ENCODE measurements at places on chromosomes 5 and 9. TPM values are rescaled to one million over a fixed set of nuclear protein-coding genes. Genes with fewer than 3 reads are reported as not detected.

DNA sequence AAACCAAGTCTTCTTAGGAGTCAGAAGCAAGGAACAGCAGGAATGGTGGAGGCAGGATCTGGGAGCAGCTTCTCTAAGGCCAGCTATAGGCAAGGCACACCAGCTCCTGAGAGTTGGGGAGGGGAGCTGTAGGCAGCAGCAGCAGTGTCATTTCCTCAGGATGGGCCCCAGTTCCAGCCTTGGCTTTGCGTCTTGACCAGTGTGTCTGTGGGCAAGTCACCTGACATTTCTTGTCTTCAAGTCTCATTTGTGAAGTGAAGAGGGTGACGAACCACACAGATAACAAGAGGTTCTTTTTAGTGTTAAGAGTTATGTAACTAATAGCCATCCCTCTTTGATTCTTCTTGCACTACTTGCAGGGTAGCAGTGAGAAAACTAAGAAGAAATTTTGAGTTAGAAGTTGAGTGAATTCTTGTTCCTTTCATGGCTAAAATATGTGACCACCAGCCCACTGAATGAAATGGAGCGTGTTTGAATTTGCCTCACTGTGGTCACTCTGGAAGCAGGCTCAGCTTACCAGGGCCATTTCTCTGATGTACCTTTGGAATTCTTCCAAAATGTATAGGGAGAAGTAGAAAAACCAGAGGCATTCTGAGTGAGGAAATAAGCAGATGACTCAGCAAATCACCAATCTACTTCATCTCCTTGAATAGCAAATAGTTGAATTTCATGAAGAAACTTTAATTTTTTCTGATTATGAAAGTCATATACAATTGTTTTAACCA, 42.4 kb downstream of the RHOBTB3 start:
- no peak for DNase-seq

Gene C9
- total RNA-seq, result not detected

DNA sequence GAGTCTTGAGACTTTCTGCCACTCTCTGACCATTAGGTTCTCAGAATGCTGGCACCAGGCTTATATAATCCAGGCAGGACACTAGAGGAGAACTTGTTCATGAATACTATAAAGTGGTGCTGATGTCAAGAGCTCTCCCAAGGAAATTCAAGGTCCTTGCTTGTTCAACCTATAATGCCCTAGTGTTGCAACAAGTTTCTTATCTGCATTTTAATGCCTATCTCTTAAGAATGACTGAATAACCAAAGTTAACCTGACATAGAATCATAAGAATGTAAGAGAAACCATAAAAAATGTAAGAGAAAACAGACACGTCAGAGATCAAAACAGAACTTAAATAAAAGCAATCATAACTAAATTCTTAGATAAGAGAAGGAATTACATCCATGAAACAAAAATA, 640.8 kb upstream of the SGCD start:
- no peak for DNase-seq

GRCh38 chr9:35598866-35599590, 6.0 kb upstream of the TESK1 start:
- no peak for DNase-seq

- no peak for DNase-seq
Observed at GRCh38 chr5:75335486-75335885, 1.5 kb upstream of the HMGCR start.

Gene FIBCD1
- not detected for total RNA-seq

Gene ST8SIA4
- 3.2 TPM for total RNA-seq

- no peak for DNase-seq
Observed at GRCh38 chr9:91395106-91395552, 28.5 kb downstream of the NFIL3 start.

DNA sequence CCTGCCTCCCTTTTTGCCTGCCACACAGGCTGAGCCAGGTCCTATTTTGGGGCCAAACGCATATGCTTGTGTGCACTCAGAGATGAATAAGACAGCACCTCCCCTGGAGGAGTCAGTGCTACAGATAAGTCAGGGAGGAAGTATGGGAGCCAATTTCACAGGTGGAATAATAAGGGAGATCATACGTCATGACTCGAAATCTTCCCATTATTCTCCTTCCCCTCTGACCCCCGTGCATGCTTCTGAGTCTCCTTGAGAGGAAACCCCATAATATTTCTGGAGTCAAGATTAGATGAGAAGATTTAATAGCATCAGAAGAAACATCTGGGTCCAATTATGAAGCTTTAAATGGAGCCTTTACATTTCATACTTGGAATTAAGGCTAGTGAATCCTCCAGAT, 15.1 kb upstream of the ZCCHC7 start:
- no peak for DNase-seq
